ENCODE measurements at places on chromosomes 13 and 19. TPM values are rescaled to one million over a fixed set of nuclear protein-coding genes. Genes with fewer than 3 reads are reported as not detected.

DNA sequence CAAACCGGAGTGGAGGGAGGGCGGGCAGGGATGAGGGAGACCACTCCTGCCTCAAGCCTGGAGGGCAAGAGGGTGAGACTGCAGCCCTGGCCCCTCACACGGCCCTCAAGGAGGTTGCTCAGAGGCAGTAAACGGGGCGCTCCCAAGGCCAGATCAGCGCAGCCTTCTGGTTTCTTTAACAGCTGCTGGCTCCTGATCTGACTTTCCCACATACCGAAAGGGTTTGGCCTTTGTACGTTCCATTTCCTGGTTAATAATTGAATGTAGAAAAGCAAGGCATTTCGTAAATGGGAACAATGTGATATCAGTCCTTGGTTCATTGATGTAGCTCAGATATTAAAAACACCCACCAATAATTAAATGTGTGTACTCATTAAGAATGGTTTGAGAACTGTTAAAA, 71.5 kb downstream of the GGACT start:
- peak; percentile 70 for DNase-seq

GRCh38 chr13:113361406-113361805, 2.5 kb downstream of the GRTP1 start:
- DNase-seq = no peak

DNA sequence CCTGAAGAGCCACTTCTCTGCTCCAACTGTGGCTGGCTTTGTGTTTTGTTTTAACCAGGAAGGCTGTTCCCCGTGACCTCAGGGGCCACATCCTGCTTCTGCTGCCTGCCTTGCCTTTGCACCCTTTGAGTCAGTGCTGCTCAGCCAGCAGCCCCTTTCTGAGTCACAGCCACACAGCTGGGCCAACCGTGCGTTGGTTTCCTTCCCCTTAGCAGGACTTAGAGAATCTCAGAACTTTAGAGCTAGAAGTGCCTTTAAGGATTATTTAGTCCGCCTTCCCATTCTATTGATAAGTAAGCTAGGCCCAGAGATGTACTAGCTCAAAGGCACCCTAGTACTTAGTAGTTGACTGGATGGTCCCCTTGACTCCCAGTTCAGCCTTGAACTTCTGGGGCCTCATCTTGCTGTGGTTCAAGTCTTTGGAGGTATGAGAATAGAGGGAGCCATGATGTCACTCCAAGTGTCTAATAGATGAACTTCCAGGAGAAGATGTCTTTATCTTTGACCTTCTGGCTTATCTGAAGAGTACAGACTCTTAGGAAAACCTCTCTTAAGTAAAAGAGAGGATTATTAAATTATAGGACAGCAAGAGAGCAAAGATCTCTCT, 8.0 kb downstream of the RGCC start:
- no peak for DNase-seq

The ZNF230 gene
- total RNA-seq = 0.53 TPM

The SLC25A15 gene
- 22.7 TPM for total RNA-seq

The ZNF610 gene
- not detected for total RNA-seq

The C19orf85 gene
- total RNA-seq = 0.83 TPM

The CNFN gene
- total RNA-seq = 4.3 TPM

Measured in HT-29 (cell line).